ENCODE measurements at places on chromosomes 1 and 21.

DNA sequence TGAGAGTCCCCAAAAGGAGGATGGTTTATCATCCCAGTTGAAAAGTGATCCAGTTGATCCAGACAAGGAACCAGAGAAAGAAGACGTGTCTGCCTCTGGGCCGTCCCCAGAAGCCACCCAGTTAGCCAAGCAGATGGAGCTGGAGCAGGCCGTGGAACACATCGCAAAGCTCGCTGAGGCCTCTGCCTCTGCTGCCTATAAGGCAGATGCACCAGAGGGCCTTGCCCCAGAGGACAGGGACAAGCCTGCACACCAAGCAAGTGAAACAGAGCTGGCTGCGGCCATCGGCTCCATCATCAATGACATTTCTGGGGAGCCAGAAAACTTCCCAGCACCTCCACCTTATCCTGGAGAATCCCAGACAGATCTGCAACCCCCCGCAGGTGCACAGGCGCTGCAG lies 43.3 kb downstream of the ZBTB17 start:
- DNase-seq: no peak

GRCh38 chr1:202046748-202047708 lies 36.6 kb downstream of the ELF3 start:
- no peak for DNase-seq

DNA sequence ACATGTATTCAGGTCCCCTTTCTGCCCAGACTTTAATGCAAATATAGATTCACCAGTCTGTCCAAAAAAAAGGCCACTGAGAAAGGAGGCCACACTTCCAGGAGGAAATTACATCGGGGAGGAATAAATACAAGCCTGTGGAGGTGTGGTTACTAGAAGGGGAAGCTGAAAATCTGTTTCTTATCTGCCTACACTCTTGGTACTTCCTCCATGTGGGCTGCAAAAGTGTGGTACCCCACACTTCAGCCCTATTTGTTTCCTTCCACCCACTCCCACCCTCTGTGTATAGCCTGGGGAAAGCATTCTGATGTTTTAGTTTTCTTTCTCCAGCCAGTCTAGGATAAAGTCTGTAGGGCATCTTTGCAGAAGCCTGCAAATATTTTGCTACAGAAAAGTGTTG lies 38.4 kb downstream of the UTP25 start:
- DNase-seq: no peak

DNA sequence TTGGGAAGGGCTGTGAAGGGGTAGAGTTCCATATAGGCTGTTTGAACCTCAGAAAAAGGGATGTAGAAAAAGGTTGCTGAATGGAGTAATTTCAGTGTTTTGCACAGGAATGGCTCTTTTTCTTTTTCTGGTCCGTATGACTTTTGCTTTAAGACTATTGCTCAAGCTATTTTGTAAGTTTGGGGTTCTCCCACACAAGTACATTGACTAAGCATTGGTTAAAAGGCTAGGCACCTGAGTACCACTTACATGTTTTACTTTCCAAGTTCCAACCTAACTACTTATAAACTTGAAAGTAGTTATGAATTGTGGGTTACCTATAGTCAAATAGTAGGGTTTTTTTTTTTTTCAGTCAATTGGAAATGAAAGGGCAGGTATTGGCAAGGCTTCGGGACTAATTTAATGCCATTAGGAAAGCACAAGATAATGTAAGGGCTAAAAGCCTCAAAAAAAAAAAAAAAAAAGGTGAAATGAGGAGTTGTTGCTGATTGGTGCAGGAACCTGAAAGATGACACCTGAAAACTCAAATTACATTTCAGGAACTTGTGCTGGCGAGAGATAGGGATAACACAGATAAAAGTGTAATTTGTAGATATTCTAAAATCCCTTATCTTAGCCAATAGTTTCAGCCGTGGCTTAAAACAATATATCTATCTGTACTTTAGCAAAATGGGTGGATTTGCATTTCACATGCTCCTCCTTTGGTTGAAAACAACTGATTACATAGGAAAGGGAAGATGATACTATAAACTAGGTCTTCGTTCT lies 209.5 kb downstream of the RPS6KC1 start:
- DNase-seq: peak; percentile 64

- no peak for DNase-seq
Measured at GRCh38 chr1:45260244-45260643, 53.8 kb upstream of the ZSWIM5 start.

DNA sequence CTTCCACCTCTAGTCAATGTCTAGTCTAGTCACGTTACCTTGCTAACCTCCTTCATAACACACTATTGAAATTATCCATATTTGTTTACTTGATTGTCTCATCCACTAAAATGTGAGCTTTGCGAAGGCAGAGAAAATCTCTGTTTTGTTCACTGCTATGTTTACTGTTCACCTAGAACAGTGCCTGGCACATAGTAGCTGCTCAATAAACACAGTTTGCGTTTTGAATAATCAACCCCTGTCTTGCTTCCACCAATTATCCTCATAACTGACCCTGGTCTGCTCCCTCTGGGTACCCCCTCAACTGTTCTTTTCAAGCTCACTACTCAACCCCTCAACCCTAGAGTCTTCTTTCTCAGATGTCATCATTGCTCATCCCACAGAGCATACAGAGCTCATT lies 36.5 kb upstream of the NGF start:
- no peak for DNase-seq

DNA sequence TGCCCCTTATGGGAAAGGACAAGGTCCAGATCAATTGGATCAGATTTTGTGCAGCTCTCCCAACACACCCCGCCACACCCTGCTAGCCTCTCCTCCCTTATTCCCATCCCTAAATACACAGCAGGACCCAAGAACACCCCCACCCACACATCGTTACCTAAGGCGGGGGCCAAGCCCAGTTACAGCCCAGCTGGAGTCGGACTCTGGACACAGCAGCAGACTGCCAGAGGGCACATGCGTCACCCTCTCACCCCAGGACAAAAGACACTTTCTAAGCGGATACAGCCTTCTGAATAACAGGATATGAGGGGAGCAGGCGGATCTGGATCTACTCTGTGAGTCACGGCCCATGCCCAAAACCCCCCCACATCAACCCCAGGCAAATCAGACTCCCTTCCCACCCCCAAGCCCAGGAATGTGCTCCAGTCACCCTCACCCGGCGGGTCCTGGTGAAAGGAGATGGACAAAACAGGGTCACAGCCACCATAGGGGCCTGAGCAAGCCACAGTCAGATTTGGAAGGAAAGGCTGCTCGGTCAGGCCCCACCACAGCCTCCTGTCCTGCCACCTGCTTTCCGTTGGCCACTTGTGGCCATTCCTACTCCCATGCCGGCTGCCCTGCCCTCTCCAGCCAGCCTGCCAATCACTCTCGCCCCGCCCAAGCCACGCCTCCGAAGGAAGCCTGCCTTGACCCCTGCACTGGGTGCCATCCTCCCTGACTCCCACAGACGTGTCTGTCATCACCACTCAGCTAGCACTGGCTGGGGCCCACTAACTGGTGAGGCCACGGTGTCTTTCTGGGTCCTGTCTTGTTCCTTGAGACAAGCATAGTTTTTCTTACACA lies 4.0 kb downstream of the S100A16 start:
- DNase-seq: no peak

- no peak for DNase-seq
Measured at GRCh38 chr1:91161166-91161565, 139.3 kb upstream of the ZNF644 start.

DNA sequence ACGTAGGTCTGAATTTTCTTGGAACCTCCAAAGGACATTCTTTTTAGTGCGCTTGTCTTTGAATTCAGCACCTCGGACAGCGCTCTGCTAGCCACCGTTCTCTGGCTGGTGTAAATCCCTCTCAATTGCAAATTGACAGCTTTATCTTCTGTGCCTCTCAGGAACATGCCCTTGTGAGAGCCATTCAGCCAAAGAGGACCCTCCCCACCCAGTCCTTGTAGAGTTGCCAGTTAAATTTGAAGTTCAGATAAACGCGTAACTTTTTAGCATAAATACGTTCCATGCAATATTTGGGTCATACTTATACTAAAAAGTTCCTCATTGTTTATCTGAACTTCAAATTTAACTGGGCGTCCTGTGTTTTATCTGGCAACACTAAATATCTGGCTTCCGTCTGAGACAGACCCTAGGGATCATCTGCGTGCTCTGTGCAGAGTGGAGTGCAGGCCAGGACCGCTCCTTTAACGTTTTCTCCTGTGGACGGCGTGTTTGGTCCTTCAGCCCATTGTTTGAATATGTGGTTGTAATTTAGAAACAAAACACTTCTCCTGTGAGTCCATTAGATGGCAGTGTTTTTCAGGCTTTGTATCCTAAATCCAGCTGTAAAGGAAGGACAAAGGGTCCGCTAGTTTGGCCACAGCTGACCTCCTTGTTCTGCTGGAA lies 7.0 kb downstream of the KCNAB2 start:
- peak; percentile 70 for DNase-seq

- DNase-seq: no peak
Measured at GRCh38 chr21:39350094-39351005, 1.5 kb upstream of the HMGN1 start.

- DNase-seq: peak; percentile 42
Measured at GRCh38 chr1:97632075-97632474, 288.8 kb downstream of the DPYD start.

DNA sequence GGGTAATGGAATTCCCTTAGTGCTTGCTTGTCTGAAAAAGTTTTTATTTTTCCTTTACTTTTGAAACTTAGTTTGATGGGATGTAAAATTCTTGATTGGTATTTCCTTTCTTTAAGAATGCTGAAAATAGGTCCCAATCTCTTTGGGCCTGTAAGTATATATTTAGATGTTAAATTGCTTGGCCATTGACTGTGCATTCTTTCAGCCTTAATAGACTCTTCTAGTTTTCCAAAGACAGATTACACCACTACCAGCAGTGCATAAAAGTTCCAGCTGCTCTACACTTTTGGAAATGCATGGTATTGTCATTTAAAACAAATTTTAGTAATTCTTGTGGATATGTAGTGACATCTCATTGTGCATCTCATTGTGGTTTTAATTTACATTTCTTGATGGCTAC lies 464.8 kb upstream of the USP24 start:
- DNase-seq: no peak

- DNase-seq: no peak
Measured at GRCh38 chr1:164716992-164717703, 158.2 kb downstream of the PBX1 start.

GRCh38 chr1:184031409-184032107 lies 6.0 kb downstream of the COLGALT2 start:
- no peak for DNase-seq

- no peak for DNase-seq
Measured at GRCh38 chr1:43704838-43705237, 2.5 kb upstream of the ST3GAL3 start.

DNA sequence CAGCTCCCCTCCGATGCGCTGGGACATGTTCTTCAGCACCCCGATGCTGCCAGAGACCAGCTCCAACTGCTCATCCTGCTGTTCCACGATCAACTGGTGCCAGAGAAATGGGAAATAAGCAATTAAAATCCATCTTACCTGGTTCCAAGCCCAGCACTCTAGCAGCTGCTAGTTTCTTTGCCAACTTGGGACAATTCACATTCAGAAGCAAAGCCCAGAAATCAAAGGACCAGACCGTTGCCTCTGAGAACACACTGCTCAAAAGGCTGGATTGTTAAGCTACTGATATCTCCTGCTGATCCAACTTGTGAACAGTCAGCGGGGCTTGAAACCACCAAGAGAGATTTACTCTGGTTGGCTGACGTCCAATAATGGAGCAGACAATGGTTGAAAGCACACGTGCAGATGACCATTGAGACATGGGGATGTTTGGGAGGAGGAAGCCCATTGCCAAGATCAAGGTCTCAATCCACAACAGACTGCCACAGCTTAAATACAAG lies 34.4 kb downstream of the STX6 start:
- DNase-seq: no peak

Data from NCI-H2171 treated with DMSO at 0.1 percent for 48 hours (cell line).